ENCODE measurements at places on chromosomes 2 and 18.

DNA sequence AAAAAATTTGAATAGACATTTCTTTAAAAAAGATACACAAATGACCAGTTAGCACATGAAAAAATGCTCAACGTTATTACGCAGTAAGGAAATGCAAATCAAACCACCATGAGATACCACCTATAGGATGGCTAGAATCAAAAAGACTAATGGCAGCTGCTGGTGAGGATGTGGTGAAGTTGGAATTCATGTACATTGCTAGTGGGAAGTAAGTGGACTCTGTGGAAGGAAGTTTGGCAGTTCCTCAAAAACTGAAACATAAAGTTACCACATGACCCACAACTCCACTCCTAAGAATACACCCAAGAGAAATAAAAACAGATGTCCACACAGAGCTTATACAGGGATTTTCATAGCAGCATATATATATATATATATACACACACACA is 51.2 kb downstream of the MBP start:
- ATAC-seq, result no peak

- ATAC-seq, result no peak
Measured at GRCh38 chr18:72811047-72811446, 56.7 kb downstream of the NETO1 start.

DNA sequence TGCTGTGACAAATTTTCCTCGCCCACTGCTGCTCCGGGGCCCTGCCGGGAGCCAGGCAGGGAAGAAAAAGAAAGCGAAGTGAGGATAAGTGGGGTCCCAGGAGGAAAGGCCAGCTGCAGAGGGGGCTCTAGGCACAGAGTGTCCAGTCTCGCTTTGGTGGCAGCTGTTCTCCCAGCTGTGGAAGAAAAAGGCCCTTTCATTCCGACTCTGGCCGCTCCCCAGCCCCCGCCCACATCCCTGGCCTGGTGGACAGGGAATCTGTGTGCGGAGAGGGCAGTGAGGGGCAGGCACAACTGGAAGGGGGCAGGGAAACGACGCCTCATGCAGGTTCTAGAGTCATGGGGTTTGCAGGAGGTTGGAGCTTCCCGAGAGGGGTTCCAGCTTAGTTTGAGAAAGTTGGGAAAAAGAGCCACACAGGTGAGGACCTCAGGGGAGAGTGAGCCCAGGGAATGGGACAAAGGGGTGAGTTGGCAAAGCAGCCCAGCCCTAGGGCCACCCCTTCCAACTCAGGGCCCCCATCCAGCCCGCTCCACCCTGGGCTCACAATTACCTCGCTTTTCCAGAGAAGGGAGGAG is 1.8 kb downstream of the RTKN start:
- ATAC-seq, result peak; percentile 56

GRCh38 chr18:34972765-34973414 is 68.3 kb upstream of the MAPRE2 start:
- ATAC-seq, result no peak

DNA sequence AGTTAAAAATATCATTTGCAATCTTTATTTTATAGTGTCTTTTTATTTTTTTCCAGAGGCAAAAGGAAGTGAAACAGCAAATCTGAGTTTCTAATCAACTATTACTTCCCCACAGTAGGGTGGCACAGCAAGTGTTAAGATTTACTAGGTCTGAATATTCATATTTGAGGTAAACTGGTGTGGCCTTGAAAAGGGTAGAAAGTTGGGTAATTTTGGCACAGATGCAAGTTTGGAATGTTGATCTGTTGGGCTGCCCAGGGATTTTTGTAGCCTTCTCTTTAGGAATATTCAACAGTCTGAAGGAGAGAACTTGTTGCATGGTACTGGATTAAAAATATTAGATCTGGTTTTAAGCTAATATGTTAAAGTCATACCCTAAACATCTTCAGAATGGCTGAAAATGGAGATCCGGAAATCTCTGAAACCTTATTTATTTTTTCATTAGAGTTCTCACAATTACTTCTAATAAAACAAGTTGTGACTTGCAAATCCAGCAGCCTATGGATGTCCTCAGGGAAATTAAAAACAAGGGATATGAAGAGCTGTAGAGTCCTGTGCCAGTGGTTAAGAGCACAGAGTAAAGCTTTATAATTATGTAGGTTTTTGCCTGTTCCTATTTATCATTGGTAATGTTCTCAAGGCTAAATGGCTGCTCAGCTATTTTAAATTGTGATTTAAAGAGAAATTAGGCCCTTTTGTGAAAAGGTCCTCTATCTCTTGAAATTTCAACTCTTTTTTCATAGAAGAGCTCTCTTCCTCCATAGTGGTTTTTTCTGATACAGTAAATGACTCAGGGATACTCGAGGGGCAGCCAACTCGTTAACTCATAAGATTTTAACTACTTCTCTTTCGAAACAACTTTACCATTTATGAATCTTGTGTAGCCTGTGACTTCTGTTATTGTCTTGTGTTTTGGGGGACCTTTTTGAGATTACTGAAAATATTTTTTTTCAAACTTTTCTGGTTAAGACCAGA is 11.0 kb downstream of the TANK start:
- no peak for ATAC-seq

- ATAC-seq, result no peak
Measured at GRCh38 chr2:95275601-95276243, 1.5 kb downstream of the PROM2 start.

DNA sequence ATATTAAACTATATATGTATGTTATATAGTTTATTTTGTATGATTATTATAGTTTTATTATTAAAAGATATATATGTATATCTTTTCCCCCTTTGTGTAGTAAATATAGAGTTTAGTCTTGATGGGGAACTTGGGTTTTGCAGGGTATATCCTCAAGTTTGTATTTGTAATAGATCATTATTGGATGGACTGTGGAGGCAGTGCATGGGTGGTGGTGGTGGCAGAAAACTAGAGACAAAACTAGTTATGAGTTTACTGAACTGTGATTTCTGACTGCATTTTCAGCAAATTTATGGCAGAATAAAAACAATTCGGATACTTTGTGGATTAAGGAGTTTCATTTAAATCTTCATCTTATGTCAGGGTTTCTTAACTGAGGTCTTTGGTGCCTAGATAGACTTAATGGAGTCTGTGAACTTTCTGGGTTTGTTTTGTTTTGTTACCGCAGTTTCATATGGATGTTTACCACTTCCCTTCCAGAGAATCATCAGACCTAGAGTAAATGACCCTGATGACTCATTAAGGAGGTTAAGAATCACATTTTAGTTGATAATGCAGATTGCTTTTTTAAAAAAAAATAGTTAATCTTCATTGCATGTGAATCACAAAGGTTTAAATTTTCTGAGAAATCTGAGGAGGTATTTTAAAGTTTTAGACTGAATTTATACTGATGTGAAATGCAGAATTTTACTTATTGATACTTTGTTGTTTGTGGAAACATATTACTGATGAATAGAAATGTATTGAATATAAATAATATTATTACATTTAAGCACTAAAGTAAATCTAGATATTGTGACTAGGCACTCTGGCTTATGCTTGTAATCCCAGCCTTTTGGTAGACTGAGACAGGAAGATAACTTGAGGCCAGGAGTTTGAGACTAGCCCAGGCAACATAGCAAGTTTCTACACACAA is 14.5 kb downstream of the EPC2 start:
- ATAC-seq, result no peak

DNA sequence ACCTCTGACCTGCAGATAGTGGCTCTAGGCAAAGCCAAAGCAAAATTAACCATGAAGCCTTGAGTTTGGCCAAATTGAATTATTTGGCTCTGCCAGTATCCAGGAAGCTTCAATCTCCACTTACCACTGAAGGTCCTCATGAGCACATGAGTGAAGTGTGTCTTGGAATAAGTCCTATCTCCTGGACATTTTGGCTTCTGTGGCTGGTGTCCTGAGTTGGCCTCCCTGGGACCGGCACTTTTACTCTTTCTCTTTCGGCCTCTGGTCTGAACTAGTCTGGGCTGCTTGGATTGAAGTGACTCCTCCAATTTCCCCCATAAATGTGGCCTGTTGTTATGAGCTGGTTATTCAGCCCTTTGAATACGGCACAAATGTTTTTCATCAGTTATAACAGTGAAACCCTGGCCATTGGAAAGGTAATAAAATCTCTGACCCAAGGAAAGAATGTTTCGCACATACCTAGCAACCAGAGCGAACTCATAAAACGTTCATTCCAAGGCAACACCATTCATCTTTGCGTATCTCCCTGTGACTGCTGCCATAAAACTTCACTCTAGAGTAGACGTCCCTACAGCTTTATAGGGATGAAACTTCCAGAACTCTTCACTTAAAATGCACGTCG is 216.4 kb downstream of the LPIN1 start:
- ATAC-seq, result no peak

- no peak for ATAC-seq
Measured at GRCh38 chr2:39107156-39107555, 13.7 kb downstream of the SOS1 start.

- no peak for ATAC-seq
Measured at GRCh38 chr2:40719414-40719813, 267.5 kb upstream of the SLC8A1 start.

DNA sequence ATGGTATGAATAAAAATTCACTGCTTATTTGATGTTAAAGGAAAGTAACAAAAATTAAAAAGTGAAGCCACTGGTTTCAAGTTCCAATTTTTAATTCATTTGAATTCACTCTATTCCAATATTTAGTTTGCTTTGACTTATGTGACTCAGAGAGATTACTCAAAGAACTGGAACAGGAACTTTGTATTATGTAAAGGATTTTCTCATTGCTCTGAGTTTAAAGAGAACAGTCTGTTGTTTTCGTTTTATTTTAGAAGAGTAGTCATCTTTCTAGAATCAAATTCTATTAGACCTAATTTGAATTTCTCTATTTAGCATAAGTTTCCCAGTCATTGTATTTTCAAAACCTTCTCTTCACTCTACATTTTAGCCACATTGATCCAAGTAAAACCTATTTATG is 300.1 kb upstream of the SLC8A1 start:
- ATAC-seq, result no peak

DNA sequence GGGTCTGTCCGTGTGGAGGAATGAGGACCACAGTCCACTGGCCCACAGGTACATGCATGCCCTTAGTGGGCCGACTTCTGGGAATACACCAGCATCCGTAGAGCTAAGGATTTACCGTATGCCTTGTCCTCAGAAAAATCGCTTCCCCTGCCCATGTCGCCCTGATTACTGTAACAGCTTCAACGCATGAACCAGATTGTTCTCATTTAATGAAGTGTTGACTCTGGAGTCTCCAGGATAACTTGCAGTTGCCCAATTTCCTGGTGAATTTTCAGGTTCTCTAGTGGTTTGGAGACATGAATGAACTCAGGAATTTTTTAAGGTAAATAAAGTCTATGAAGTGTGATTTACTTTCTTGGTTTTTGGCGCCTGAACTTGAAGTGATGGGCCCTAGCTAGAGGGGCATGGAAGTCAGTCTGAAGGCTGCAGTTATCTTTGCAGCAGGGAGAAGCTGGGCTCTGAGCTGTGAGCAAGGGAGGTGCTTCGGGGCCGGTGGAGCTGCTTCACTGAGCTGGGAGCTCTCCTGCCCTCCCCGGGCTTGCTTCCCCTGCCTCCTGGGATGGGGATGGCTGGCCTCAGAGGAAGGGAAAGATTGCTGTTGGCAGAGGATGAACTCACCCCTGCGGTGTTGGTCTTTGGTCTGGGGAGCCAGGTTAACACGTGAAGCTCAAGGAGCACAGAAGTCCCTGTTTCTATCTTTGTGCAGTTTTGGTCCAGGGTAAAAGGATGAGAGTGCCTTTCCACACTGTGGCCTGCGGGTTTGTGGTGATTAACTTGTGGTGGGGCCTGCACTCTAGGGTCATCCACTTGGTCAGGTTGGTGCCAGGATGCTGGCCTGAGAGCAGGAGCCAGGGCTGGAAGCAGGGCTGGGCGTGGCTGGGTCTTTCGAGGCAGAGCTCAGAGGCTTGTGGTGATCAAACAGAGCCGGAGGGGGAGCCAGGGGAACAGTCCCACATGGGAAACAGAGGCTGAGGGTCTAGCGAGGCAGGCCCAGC is 28.1 kb downstream of the TCF7L1 start:
- ATAC-seq, result no peak

DNA sequence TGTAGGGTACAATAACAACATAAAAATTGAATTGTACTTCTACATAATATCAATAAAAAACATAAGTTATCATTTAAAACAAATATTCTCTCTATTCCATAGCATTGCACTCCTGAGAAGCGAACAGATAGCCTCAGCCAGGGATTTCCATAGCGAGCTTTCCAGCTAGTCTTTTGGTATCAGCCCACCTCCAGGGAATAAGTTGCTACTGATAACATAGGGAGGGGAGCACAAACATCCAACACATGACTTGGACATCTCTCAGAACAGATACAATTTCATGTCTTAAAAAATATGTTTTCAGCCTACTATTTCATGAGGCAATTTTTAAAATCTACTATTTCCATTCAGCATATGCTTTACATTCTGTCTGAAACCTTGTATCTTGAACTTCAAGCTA is 804.4 kb upstream of the RAB6C start:
- ATAC-seq, result no peak

- no peak for ATAC-seq
Measured at GRCh38 chr2:192070099-192070498, 124.6 kb downstream of the TMEFF2 start.

DNA sequence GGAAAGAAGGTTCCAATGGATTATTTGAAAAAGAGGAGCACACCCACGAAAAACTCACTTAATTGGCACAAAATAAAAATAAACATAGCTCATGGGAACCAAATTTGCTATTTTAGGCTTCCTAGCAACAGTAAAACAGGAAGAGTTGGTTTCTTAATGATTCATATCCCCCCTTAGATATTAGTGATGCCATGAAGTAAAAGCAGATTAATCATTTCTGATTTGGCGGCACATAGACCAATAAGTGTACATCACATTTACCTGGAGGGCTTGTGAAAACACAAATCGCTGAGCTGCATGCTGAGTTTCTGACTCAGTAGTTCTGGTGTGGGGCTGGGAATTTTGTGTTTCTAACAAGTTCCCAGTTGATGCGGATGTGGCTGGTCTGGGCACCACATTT is 260.4 kb downstream of the SLC4A3 start:
- ATAC-seq, result no peak

- no peak for ATAC-seq
Measured at GRCh38 chr2:208552943-208553342, 146.4 kb downstream of the PTH2R start.

DNA sequence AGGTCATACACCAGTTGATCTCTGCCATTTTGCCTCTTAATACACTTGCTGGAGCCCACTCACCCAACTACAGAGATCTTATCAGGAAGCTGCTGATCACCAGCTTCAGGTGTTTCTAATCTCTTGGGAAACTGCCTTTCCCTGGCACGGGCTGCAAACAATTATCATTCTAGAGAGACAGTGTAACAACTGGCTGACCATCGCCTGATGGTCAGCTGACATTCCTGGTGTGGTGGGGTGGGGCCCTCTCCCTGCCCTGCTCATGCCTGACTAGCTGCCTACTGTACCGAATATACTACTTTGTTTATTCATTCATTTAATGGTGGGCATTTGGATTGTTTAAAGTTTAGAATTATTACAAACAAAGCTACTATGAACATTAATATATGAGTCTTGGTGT is 311.5 kb downstream of the CBLN2 start:
- ATAC-seq, result no peak

GRCh38 chr2:15076668-15077067 is 444.2 kb downstream of the LRATD1 start:
- ATAC-seq, result no peak

DNA sequence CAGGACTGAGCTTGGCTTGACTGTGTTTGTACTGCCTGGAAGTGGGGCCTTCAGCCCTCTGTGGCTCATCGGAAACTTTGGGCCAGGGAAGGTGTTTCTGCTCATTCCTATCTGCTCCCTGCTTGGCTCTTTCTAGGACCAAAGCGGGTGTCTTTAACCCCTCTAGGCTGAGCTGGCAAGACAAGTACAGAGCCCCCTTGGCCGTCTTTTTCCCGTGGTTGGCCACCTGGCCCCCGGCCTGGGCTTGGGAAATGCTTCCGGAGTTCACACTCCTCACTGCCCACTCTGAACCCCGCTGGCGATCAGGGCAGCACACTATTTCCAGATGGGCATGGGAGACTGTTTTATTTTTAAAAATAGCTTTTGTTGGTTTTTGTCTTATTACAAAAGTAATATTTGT is 243.0 kb downstream of the DYSF start:
- no peak for ATAC-seq
